ENCODE measurements at places on chromosomes 1 and 21.

DNA sequence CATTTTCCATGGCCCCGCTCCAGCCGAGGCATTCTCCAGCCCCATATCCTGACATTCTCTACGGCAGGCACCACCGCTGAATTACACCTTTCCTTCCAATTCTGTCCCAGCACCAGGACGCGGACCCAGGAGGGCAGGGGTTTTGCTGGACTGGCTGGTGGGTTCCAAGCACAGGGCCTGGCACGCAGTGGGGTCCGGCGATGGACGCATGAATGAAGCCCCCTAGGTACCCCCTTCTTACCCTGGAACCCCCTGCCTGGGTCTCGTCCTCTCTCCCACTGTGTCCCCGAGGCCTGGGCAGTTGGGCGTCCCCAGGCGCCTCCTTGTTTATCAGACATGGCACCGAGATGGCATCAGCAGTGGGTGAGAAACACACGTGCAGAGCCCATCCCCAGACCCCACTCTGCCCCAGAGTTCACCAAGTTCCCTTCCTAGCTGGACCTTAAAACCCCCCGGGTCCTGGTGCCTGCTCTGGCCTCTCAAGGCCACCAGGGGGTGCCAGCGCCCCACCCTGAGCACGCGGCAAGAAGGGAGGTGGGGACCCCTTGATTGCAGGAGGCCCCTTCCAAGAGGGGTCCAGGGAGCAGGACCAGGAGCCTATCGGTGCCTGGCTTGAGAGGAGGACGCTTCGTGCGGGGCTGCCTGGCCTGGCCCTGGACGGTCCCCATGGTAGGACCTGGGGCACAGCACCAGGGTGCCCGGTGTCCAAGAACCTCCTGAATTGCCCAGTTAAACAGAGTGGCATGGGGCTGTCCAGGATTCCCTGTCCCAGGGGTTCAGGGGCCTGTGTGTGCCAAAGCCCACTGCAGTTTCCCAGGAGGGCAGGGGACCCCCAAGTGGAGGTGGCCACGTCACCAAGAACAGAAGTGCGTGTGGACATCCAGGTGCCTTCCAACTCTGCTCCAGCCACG lies 46.1 kb downstream of the MEGF6 start:
- DNase-seq, result no peak

- DNase-seq, result no peak
These were observed 21.6 kb upstream of the PINK1 start for GRCh38 chr1:20611652-20612051.

GRCh38 chr1:202237052-202237451 lies 43.5 kb downstream of the LGR6 start:
- no peak for DNase-seq

- DNase-seq, result no peak
These were observed 137.5 kb downstream of the NOS1AP start for GRCh38 chr1:162206749-162207635.

DNA sequence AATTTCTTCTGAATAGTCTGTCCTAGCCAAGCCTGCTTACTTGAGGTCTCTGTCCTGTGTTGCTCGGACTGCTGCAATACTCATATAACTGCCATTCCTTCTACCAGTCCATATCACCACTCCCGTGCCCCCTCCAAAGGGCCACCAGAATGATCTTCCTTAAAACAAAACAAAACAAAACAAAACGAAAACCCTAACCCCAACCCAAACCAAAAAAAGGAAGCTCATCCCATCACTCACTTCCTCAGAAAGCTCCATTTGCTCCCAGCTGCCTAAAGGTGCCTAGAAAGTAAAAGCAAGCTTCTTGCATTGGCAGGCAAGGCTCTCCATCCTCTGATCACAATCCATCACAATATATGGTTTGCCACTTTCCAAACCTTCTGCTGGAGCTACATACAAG lies 20.3 kb downstream of the USP24 start:
- no peak for DNase-seq

- no peak for DNase-seq
These were observed 27.7 kb downstream of the TNFRSF9 start for GRCh38 chr1:7912743-7913557.

GRCh38 chr1:110875216-110875731 lies 2.3 kb downstream of the CD53 start:
- no peak for DNase-seq

GRCh38 chr1:37944816-37945215 lies 2.0 kb downstream of the INPP5B start:
- DNase-seq, result no peak

- no peak for DNase-seq
These were observed 218.5 kb downstream of the PTPRU start for GRCh38 chr1:29454616-29455380.

GRCh38 chr1:201319631-201320030 lies 36.3 kb downstream of the PKP1 start:
- DNase-seq, result no peak

DNA sequence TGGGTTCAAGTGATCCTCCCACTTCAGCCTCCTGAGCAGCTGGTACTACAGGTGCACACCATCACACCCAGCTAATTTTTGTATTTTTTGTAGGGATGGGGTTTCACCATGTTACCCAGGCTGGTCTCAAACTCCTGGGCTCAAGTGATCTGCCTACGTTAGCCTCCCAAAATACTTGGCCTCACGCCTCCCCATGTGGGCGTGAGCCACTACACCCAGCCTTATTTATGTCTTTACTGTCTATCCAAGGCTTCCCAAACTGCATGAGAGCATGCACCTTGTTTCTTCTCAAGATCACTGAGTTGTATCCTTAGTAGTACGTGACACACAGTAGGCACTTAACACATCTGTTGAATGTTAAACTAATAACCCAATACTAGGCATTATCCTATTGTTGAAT lies 14.2 kb downstream of the WASF2 start:
- DNase-seq, result no peak

GRCh38 chr1:111129376-111129775 lies 10.5 kb downstream of the DRAM2 start:
- DNase-seq, result no peak

DNA sequence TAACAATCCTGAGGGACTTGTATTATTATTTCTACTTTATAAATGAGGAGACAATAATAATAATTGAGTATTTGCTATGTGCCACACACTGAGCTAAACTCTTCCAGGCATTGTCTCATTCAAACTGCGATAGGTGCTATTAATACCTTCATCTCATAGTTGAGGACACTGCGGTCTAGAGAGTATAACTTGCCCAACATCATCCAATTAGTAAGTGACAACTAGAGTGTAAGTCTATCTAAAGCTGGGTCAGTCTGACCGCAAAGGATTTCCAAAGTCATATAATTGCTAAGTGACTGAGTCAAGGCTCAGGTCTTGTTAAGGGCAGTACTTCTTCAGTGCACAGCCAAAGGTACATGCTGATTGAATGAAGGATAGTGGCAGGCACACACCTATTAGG lies 9.7 kb downstream of the BCL9 start:
- DNase-seq, result no peak

DNA sequence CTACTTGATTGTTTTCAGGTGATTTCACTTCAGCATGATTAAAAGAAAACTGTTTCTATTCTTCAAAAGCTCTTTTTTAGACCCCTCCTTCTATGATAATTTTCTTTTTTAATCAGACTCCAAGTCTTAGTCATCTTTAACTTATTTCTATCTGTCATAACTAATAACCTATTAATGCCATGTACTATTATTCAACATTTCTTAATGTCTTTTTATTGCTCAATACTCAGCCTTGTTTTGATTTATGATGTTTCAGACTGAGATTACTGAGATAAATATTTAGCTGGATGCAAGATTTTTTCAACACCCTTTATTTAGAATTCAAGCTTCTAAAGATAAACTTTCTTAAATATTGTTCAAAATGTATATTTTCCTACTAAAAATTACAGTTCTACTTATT lies 53.6 kb downstream of the ATP6V1G3 start:
- no peak for DNase-seq

GRCh38 chr1:82086739-82087138 lies 286.0 kb downstream of the ADGRL2 start:
- DNase-seq, result no peak

- DNase-seq, result no peak
These were observed 10.3 kb upstream of the C21orf91 start for GRCh38 chr21:17829472-17829871.

Measured in left kidney (tissue), 8 donors.